ENCODE measurements at places on chromosomes 3 and 15. TPM values are rescaled to one million over a fixed set of nuclear protein-coding genes. Genes with fewer than 3 reads are reported as not detected.

THRB gene
- total RNA-seq: 10.0 TPM

CSPG4 gene
- 22.7 TPM for total RNA-seq

CLDN18 gene
- total RNA-seq: not detected

FAM81A gene
- 0.21 TPM for total RNA-seq

DNAH12 gene
- total RNA-seq: under 0.01 TPM

WDR5B gene
- 3.2 TPM for total RNA-seq

ZNF620 gene
- total RNA-seq: 0.64 TPM

CAND2 gene
- 2.2 TPM for total RNA-seq

CCR1 gene
- not detected for total RNA-seq
